ENCODE measurements at places on chromosomes 6 and 20. TPM values are rescaled to one million over a fixed set of nuclear protein-coding genes. Genes with fewer than 3 reads are reported as not detected.

BPIFA1 gene
- total RNA-seq: not detected

TMEM200A gene
- 2.6 TPM for total RNA-seq

SPDEF gene
- total RNA-seq: not detected

AGER gene
- total RNA-seq: 0.82 TPM

PLTP gene
- 217 TPM for total RNA-seq

CFAP206 gene
- not detected for total RNA-seq

DEFB118 gene
- not detected for total RNA-seq
